HT1080 (cell line): ENCODE measurements at places on chromosomes 1 and 21.

DNA sequence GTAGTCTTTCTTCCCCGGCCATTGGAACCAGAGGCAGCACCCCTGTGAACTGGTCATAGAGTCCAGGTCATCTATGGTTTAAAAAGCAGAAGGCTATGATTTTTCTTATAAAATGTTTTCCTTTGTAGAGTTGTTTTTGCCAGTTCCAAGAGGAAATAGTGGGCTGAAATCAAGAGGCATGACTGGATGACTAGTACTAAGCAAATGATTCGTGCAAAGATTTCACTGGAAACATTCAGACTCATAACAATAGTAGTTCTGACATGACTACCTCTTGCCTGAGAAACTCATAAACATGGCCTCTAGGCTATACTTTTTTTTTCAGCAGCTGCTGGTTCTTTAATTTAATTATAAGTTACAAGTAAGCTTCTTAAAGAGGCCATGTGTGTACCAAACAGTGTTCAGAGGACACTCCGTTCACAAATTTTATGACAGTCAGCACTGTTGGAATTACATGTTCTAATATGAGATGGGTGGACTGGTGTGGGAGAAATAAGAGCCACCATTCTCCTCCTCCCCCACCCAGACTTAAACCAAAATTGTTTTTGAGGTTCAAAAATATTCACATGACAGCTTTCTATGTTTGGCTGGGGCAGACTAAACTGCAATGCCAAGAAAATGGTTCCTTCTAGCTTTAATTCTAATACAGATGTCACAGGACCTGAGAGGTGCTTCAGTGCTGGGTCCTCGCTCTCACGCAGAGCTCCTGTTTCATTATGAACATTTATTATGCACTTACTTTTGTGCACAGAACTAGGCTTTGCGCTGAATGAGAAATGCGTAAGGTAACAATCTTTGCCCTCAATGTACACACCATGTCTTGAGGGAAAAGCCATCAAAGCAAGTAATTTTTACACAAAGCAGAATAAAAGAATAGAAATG is 147.5 kb downstream of the ZC3H11B start:
- peak; percentile 27 for DNase-seq

DNA sequence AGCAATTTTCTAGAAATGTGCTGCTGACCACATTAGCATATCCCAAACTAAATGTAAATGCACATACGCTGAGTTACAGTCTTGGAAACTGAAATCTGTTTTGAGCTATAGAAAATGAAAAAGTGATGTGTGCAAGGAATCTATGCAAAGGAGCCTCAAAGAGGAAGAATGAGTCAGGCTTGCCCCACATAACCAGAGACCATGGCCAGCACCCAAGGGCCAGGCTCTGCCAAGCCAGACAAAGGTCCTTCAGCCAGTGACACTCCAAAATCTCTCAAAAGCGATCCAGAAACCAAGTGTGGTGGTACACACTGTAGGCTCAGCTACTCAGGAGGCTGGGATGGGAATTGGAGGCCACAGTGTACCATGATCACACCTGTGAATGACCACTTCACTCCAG is 195.2 kb downstream of the TOMM20 start:
- peak; percentile 60 for DNase-seq

- DNase-seq = no peak
Observed at GRCh38 chr1:113247782-113248181, 142.5 kb upstream of the MAGI3 start.

GRCh38 chr1:86068271-86068721 is 88.3 kb downstream of the COL24A1 start:
- DNase-seq = no peak

DNA sequence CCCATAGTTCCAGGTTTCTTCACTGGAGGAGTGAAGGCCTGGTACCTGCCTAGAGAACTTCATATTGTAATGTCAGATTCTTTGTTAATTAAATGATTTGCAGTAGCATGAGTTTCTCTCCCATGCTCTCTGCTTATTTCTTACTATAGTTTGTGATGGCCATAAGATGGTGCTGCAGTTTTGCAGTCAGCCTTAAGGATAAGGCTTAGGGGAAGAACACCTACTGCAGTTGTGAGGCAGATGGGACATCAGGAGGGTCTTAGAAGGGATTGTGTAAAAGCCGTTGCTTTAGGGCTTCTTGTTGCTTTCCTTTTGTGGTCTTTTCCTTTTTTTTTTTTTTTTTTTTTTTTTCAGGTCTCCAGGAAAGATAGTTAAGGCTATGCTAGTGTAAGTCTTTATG is 61.8 kb downstream of the MACF1 start:
- DNase-seq = peak; percentile 24

GRCh38 chr1:1032424-1032823 is 12.5 kb downstream of the AGRN start:
- no peak for DNase-seq

DNA sequence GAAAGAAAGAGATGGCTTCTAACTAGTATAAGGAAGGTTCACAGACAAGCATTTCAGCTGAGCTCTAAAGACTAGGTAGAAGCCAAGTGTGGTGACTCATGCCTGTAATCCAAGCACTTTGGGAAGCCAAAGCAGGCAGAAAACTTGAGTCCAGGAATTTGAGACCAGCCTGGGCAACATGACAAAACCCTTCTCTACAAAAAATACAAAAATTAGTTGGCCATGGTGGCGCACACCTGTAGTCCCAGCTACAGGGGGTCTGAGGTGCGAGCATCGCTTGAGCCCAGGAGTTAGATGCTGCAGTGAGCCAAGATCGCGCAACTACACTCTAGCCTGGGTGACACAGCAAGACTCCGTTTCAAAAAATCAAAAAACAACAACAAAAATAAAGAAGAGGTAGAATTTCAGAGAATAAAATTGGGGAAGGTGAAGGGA is 27.8 kb downstream of the FBXO42 start:
- peak; percentile 78 for DNase-seq

GRCh38 chr21:35652196-35652595 is 408.1 kb downstream of the SETD4 start:
- no peak for DNase-seq

DNA sequence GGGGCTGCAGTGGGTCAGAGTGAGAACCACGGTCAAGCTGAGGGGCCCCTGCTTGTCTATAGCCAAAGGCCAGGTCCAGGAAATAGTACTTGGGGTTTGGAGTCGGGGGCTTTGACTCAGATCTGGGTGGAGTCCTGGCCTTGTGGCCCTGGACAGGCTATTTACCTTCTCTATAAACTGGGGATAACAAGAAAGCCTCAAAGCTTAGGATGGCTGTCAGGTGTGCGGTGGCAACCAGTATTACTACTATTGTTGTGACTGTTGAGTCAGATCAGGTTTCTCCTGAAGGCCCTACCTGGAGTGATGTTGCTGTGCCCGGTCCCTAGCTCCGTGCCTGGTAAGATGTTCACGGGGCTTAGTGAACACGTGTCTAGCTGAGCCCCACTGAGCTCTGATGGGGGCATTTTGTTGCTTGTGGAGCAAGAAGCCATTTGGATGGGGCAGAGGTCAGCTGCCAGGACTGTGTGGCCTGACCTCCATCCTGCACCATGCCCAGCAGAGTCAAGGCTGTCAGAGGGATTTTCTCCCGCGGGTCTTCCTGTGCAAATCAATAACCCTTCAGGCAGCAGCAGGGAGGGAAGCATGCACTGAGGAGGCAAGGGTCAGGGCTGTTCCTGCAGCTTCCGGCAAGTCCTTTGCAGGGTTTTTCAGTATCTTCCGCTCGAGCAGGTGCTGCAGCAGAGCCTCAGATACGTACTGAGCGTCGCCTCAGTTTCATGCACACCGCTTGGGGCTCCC is 170.3 kb downstream of the CAMTA1 start:
- DNase-seq = no peak
